NCI-H2081 (cell line): ENCODE measurements at places on chromosomes 1 and 21.

DNA sequence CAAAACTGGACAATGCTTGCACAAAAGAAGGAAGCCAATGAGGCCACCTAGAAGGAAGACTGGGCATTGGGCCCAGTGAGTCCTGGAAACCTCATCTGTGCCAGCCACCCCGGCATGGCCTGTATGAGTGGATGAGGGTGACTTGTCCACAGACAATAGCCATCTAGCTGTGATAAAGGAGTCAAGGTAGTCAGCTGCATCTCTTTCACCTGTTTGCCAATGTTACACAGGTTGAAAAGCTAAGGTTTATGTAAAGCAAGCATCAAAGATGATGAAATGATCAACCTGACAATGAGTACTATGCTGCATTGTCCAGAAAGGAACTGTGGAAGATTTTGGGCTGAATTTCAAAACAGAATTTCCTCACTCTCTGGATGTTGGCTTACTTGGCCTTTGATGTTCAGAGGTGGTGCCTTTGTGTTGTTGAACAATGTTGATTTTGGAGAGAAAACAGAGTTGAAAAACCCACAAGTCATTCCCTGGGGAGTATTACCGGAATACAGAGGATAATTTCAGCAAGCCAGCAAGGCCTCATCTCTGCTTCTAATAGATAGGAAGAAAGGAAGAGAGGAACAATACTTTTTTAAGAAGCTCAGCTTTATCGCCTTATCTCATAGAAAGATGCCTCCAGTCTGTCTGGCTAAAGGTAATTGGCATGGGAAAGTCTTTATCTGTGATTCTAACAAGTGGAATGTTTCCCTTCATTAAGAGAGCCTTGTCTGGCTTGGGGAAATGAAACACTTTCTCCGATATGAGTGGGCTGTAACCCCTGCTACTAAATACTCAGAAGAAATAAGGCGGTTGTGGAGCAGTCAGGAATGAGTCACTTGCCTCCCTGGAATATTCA is 11.4 kb upstream of the SELE start:
- no peak for DNase-seq

DNA sequence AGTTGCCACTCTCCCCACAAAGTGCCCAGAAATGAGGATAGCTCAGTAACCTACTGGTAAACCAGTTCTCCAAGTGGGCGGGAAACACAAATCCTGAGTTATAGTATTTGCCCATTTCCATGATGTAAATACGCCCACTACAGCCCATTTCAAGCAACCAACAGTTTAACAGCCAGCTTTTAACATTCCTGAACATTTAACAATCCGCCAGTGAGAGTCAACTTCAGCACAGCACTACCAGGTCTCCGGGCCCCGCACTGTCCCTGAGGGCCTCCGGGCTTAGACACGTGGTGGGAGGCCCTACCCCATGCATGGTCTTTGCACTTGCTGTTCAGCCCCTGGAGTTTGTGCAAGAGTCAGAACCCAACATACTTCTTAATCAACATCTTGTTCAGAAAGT is 132.0 kb upstream of the CTTNBP2NL start:
- DNase-seq: no peak

GRCh38 chr1:228723287-228723686 is 12.0 kb upstream of the RHOU start:
- DNase-seq: no peak

GRCh38 chr1:228177721-228178710 is 12.4 kb downstream of the IBA57 start:
- DNase-seq: no peak
